Right lung (tissue), 10 donors: ENCODE measurements at places on chromosomes 1 and 21.
A peak's percentile ranks its signal among the peaks of the same experiment; 100 is the strongest.

- peak; percentile 19 for DNase-seq
These were observed 137.7 kb downstream of the NAV1 start for GRCh38 chr1:201676641-201677040.

DNA sequence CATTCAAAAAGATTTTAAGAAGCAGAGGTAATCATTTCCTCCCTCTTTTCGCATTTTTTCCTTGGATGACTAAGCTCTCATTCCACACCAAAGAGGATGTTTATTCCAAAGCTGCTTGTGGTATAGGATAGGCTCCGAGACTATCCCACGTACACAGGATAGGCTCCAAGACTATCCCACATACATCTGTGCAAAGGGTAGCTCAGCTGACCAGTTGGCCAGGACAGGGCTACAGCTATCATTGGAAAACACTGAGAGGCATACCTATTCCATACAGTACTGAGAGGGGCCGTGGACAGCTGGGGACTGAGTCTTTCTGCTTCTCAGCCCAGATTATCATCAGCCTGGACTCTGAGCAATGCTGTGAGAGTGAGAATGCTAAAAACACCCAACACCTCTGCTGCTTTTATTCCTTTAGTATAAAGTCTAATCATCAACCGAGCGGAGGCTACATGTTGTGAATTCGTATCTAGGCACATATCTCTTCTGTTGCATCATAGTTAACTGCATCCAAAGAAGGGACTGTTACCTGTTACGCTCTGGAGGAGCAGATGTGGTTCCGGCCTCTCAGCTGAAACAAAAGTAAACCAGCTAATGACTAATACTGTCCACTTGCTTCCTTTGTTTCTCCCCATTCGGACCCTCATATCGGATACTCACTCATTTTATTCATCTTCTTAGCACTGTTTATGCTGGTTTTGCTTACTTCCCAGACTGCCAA is 141.0 kb downstream of the TNFSF18 start:
- no peak for DNase-seq

DNA sequence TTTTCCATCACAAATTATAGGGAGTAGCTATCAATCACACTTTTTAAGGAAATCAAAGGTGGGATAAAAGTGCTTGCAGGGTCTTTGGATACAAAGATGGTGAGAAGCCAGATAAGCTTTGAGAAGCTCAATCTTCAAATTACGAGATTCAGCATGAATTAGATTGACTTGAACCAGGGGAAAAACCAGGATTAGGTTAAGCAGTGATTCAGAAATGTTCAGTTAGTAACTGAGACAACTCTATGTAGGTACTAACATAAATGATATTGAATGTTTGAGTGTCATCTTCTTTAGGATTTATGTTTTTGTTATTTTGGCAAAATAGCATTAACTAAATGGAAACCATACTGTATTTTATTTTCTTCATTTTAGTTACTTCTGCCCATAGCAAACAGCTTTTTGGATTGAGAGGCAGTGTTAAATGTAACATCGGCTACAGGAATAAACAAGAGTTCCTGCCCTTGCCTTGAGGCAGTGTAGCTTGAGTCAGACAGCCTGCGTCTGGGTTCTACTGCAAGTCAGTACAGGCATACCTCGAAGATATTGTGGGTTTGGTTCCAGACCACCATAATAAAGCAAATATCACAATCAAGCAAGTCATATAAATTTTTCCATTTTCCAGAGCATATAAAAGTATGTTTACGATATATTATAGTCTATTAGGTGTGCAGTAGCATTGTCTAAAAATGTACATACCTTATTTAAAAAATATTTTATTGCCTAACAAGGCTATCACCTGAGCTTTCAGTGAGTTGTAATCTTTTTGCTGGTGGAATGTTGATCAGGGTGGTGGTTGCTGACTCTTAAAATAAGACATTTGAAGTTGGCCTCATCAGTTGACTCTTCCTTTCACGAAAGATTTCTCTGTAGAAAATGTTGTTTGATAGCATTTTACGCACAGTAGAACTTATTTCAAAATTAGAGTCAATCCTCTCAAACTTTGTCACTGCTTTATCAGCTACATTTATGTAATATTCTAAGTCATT is 36.9 kb upstream of the BACH1 start:
- DNase-seq: no peak

DNA sequence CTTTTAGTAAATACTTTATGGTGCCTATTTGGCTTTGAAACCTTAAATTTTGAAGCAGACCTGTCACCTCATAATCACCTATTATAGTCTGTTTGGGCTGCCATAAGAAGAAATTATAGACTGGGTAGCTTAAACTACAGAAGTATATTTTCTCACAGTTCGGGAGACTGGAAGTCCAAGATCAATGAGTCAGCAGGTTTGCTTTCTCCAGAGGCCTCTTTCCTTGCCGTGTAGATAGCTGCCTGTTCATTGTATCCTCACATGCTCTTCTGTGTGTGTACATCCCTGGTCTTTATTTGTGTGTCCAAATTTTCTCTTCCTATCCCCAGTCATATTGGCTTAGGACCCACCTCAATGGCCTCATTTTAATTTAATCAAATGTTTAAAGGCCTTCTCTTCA is 518.2 kb downstream of the ADGRL2 start:
- DNase-seq: no peak

GRCh38 chr1:154219541-154219940 is 1.2 kb upstream of the UBAP2L start:
- no peak for DNase-seq

GRCh38 chr1:81484284-81484683 is 316.4 kb upstream of the ADGRL2 start:
- DNase-seq: no peak

- DNase-seq: no peak
These were observed 4.9 kb downstream of the ARHGEF19 start for GRCh38 chr1:16207318-16208269.
